ENCODE measurements at places on chromosomes 12 and 14.

DNA sequence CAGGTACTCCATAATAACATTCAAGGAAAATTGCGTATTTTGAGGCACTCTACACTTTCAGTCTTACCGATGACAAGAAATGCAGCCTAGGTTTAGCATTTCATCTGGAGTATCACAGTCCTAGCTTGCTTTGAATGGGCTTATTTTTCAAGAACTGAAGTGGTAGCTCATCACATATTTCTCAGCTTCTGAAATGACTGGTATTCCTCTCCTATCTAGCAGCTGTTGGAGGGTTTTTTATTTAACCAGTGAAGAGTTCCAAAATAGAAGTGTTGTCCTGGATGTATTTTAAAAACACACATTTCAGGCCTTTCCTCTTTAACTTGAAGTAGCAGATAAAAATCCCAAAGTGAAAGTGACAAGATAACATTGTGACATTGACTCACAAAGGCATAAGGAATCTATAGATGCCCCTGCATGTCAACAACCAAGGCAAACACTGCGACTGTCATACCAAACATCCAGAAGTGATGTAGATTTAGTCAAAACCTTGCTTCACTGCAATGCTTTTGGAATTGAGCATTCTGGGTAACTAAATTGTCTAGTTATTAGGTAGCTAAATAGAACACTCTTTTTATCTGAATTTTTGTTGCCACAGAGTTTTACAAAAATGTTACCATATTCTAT, 182.2 kb upstream of the FBXO33 start:
- DNase-seq: no peak

GRCh38 chr14:69540654-69541335, 33.9 kb downstream of the CCDC177 start:
- DNase-seq: no peak

GRCh38 chr12:62632411-62632918, 165.8 kb downstream of the MON2 start:
- no peak for DNase-seq

- no peak for DNase-seq
Measured at GRCh38 chr12:47774663-47775062, 1.6 kb downstream of the SLC48A1 start.

- no peak for DNase-seq
Measured at GRCh38 chr12:127934409-127934808, 332.6 kb upstream of the TMEM132C start.

GRCh38 chr12:112285600-112286401, 96.4 kb downstream of the HECTD4 start:
- DNase-seq: no peak
